Suprapubic skin (tissue), 4 donors: ENCODE measurements at places on chromosomes 1 and 21. TPM values are rescaled to one million over a fixed set of nuclear protein-coding genes. Genes with fewer than 3 reads are reported as not detected.

The USP16 gene
- 23.2 TPM for total RNA-seq

- DNase-seq: no peak
Measured at GRCh38 chr1:7827126-7827955, 25.5 kb downstream of the UTS2 start.

- no peak for DNase-seq
Measured at GRCh38 chr1:29633771-29634170, 397.4 kb downstream of the PTPRU start.

DNA sequence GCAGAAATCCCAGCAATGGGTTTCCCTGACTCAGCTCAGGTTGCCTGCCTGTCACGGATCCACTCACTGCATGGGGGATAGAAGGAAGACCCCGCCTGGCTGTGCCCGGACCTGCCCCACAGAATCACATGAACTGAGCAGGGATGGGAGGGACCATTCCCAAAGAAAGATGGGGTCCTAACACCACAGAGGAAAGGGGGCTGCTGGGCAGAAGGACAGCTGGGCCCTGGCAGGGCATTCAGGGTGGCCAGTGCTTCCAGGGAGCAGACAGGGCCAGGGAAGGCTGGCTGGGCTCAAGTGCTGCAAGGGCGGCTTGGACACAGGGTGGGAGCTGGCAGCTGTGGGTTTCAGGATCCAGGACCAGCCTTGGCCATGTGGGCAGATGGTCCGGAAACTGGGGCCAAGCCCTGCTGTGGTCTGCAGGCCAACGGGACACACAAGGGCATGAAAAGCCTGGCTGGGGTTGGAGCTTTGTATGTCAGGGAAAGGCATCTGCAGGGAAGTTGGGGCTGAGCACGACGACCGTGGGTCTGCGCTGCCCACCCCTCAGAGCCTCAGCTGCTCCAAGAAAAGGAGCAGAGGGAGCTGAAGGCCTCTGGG lies 723.9 kb downstream of the PTPRU start:
- DNase-seq: peak; percentile 30
